Nephron progenitor cell (in vitro differentiated cells): ENCODE measurements at places on chromosomes 3 and 15.

- H3K4me1 ChIP-seq = peaks cover 28% of the 10 kb centered on the region
- H3K4me3 ChIP-seq = no peak overlapping the region
- H3K27me3 ChIP-seq = no peaks in the 10 kb centered on the region
- no peak for DNase-seq
- H3K36me3 ChIP-seq = no peaks in the 10 kb centered on the region
Observed at GRCh38 chr15:71329497-71330260, 214.4 kb downstream of the THSD4 start.

- H3K27me3 ChIP-seq = peaks cover 5% of the 10 kb centered on the region
- peaks cover 48% of the 10 kb centered on the region for H3K4me1 ChIP-seq
- DNase-seq = no peak
- H3K27ac ChIP-seq = peak overlapping the region; percentile 4
- H3K4me3 ChIP-seq = no peak overlapping the region
Observed at GRCh38 chr15:40059821-40060220, 20.8 kb upstream of the SRP14 start.

DNA sequence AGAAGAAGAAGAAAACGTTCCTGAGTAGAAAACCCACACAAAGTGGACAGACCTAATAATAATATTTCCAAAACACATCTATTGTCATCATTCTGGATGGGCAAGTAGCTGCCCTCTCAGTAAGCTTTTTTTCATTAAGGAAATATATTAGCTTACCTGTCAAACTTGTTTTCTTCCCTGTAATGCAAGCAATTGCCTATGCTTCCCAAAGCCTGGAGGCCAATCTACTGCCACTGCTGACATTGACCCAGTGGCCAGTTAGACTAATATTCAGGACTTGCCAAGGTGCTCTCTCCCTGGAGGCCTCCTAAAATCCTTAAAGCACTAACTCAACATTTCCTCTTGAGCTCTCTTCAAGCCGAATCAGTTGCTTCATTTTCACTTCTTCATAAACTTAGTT lies 86.7 kb downstream of the TAMM41 start:
- DNase-seq = no peak
- no peaks in the 10 kb centered on the region for H3K36me3 ChIP-seq
- H3K4me3 ChIP-seq = no peak overlapping the region
- H3K27me3 ChIP-seq = peaks cover 13% of the 10 kb centered on the region
- H3K4me1 ChIP-seq = peaks cover 27% of the 10 kb centered on the region

DNA sequence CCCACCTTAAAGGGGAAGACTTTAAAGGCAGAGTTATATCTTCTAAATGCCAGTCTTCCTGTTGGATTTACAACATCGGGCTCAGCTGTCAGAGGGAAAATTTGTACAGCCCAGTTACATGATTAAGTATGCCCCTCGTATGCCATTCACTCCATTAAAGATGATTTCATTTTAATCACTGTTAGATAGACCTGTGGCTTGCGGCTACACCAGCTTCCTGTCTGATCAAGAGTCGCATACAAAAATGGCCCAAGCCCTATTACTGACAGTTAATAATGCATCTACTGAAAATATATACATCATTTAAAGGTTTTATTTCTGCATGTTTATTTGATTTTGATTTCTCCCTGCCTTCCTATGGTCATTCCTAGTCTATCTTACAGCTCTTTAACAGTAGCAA lies 7.1 kb downstream of the EIF4E3 start:
- H3K27me3 ChIP-seq = peaks cover 20% of the 10 kb centered on the region
- no peak for DNase-seq
- peaks cover 4% of the 10 kb centered on the region for H3K36me3 ChIP-seq
- H3K27ac ChIP-seq = no peak overlapping the region

GRCh38 chr3:134161898-134162615 lies 88.6 kb downstream of the RYK start:
- peaks cover 86% of the 10 kb centered on the region for H3K36me3 ChIP-seq
- H3K27ac ChIP-seq = no peak overlapping the region
- DNase-seq = no peak

GRCh38 chr3:177816667-177817208 lies 619.5 kb upstream of the TBL1XR1 start:
- H3K4me1 ChIP-seq = peaks cover 22% of the 10 kb centered on the region
- no peaks in the 10 kb centered on the region for H3K27me3 ChIP-seq
- H3K4me3 ChIP-seq = no peak overlapping the region
- no peak overlapping the region for H3K27ac ChIP-seq

- peak overlapping the region; percentile 85 for H3K27ac ChIP-seq
- DNase-seq = no peak
- no peaks in the 10 kb centered on the region for H3K36me3 ChIP-seq
- peaks cover 27% of the 10 kb centered on the region for H3K4me1 ChIP-seq
Observed at GRCh38 chr15:68646696-68647095, 67.9 kb downstream of the CORO2B start.

DNA sequence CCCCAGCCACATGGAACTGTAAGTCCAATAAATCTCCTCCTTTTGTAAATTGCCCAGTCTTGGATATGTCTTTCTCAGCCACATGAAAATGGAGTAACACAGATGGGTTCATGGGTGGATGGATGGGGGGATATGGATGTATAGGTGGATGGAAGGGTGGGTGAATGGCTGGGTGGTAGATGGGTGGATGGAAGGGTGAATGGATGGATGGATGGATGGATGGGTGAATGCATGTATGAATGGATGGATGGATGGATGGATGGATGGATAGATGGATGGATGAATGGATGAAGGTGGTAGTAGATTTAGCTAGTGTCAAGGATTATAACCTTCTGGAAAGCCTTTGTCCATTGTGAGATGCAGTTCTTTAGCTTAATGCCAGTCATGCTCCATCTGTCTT lies 146.1 kb upstream of the ATP2B2 start:
- H3K27ac ChIP-seq = no peak overlapping the region
- no peak overlapping the region for H3K4me3 ChIP-seq
- no peak for DNase-seq
- H3K4me1 ChIP-seq = no peaks in the 10 kb centered on the region
- no peaks in the 10 kb centered on the region for H3K36me3 ChIP-seq

DNA sequence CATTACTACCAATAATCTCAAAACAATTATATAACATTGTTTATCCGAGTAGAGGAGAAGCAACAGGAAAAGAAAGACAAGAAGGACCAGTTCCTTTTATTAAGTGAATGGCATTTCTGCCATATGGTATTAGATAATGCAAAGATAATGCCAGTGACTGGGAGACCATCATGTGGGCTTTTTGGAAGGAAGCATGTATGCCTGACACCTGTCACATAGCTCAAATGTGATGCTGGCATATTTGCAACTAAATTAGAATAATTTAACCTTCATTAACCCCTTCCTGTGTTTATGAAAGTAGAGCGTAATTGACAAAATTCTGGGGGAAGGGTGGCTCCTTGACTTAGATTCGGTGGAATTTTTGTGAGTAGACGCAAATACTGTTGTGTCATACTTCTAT lies 733.0 kb downstream of the TUSC7 start:
- no peaks in the 10 kb centered on the region for H3K4me1 ChIP-seq
- H3K4me3 ChIP-seq = no peak overlapping the region
- H3K36me3 ChIP-seq = no peaks in the 10 kb centered on the region
- no peaks in the 10 kb centered on the region for H3K27me3 ChIP-seq

DNA sequence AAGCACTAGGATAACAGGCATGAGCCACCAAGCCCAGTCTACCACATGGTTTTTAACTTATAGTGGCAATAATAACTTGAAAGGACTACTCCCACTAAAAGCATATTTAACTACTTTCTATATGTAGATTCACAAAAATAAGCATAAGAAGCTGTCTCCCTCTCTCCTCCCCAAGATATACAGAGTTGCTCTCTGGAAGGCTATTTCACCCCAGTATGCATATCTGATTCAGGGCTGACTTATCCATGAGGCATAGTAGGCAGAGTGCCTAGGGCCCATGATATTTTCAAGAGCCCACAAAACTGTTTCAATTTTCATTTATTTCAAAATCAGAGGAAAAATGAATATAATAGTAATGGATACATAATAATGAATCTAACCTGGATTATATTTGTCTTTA lies 20.5 kb downstream of the ATP8B4 start:
- H3K4me1 ChIP-seq = peaks cover 5% of the 10 kb centered on the region
- peaks cover 2% of the 10 kb centered on the region for H3K27me3 ChIP-seq
- DNase-seq = no peak
- H3K36me3 ChIP-seq = peaks cover 11% of the 10 kb centered on the region
- H3K4me3 ChIP-seq = no peak overlapping the region

DNA sequence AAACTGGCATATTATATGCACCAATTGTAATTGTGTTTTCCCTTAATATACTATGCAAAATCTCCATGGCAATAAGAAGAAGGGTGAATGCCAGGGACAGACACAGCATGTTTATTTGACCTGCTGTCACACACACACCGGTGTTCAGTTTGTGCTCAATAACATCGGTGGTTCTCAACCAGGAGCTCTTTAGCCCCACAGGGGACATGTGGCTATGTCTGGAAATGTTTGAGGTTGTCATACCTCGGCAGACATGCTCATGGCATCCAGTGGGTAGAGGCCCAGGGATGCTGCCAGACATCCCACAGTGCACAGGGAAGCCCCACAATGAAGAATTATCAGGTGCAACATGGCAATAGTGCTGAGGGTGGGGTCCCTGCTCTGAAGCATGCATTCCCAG lies 38.2 kb downstream of the GLB1 start:
- H3K4me1 ChIP-seq = no peaks in the 10 kb centered on the region
- peaks cover 42% of the 10 kb centered on the region for H3K36me3 ChIP-seq
- H3K27ac ChIP-seq = no peak overlapping the region
- H3K4me3 ChIP-seq = no peak overlapping the region
- no peak for DNase-seq

DNA sequence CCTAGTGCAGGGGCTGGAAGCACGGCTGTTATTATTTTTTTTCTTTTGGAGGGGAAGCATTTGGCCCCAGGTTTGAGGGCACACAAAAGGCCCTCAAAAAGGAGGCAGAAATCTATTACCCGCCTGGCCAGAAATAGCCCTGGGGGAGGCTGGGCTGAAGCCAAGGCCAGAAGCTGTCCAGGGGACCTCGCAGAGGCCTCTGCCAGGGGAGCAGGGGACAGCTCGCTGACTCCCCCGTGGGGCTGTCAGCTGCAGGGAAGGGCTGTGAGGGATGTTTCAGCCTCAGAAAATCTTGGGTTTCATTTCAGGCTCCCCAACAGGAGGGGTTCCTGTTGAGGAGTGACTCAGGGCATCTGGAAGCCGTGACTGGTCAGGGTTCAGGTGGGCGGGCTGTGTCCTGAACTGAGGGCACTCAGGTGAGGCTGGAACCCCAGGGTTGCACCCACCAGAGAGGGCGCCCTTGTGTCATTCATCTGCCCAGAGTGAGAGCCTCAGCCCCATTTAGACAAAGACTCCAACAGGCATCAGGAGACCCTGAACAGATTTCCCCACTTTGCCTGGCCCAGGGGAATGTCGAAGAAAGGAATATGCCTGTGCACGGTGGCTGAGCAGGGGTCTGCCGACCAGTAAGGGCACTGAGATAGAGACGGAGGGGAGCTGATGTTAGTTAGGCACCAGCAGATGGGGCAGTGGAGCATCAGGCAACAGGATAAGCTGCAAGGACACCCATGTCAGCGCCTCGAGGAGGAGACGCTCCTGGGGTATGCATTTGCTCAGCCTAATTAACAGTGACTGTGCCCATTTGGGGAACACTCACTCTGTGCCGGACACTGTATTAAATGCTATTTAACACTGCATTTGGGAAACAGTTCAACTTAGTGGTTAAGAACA lies 43.5 kb upstream of the SLC6A11 start:
- H3K4me1 ChIP-seq = no peaks in the 10 kb centered on the region
- DNase-seq = peak; percentile 17
- H3K27me3 ChIP-seq = peaks cover 51% of the 10 kb centered on the region
- no peaks in the 10 kb centered on the region for H3K36me3 ChIP-seq
- H3K27ac ChIP-seq = peak overlapping the region; percentile 51

DNA sequence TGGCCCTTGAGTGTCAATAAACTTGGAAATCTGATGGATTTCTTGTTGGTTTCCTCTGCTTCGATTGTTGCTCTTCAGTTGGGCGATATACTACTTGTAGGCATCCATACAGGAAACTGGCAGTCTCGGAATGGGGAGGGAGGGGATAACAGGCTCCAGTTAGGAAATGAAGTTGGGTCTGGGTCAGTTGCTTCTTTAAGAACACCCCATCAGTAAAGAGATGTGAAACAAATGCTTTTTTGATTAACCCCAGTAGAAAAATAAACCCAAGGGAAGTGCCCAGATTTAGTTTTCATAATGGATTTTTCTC lies 681 bp downstream of the CHMP2B start:
- peaks cover 38% of the 10 kb centered on the region for H3K4me1 ChIP-seq
- peaks cover 15% of the 10 kb centered on the region for H3K27me3 ChIP-seq
- peaks cover 16% of the 10 kb centered on the region for H3K36me3 ChIP-seq

GRCh38 chr3:172082269-172082668 lies 42.9 kb downstream of the FNDC3B start:
- no peak overlapping the region for H3K4me3 ChIP-seq
- H3K27me3 ChIP-seq = no peaks in the 10 kb centered on the region
- H3K36me3 ChIP-seq = peaks cover 84% of the 10 kb centered on the region

GRCh38 chr3:128439226-128439625 lies 27.5 kb downstream of the DNAJB8 start:
- H3K36me3 ChIP-seq = no peaks in the 10 kb centered on the region
- peaks cover 68% of the 10 kb centered on the region for H3K27me3 ChIP-seq
- no peak overlapping the region for H3K27ac ChIP-seq
- DNase-seq = no peak
- no peak overlapping the region for H3K4me3 ChIP-seq

GRCh38 chr3:11116336-11117059 lies 37.8 kb upstream of the HRH1 start:
- no peak overlapping the region for H3K27ac ChIP-seq
- peaks cover 10% of the 10 kb centered on the region for H3K27me3 ChIP-seq
- no peaks in the 10 kb centered on the region for H3K36me3 ChIP-seq
- no peak for DNase-seq
- H3K4me1 ChIP-seq = no peaks in the 10 kb centered on the region

GRCh38 chr15:96338766-96339618 lies 8.5 kb downstream of the NR2F2 start:
- peaks cover 26% of the 10 kb centered on the region for H3K27me3 ChIP-seq
- DNase-seq = no peak
- peaks cover 81% of the 10 kb centered on the region for H3K4me1 ChIP-seq
- H3K4me3 ChIP-seq = peak overlapping the region; percentile 97
- H3K36me3 ChIP-seq = peaks cover 80% of the 10 kb centered on the region
- peak overlapping the region; percentile 99 for H3K27ac ChIP-seq
